Ovary (tissue), 10 donors: ENCODE measurements at places on chromosomes 7 and 10. TPM values are rescaled to one million over a fixed set of nuclear protein-coding genes. Genes with fewer than 3 reads are reported as not detected.

ADAM22 gene
- 18.0 TPM for total RNA-seq

SPDYE5 gene
- total RNA-seq, result not detected

GPR158 gene
- total RNA-seq, result 0.11 TPM

AKR1C3 gene
- 19.3 TPM for total RNA-seq

ECHDC3 gene
- 15.3 TPM for total RNA-seq

SMO gene
- 47.4 TPM for total RNA-seq

DNA sequence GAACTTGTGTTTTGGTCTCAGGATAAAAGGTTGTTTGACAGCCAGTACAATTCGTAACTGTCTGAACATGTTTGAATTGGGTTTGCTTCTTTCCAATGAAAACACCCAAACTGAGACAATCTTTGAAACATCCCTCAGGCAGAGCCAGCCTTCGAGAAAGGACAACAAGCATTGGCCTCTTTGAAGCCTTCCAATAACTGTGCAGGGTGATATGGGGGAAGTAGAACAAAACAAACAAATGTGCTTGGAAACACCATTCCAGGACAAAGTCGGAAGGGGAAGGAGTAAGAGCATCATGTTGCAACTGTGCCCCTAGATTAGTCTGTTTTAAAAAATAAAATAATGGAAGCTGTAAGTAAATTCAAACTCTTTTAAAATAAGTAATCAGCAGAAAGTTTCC lies 39.5 kb downstream of the IL2RA start:
- DNase-seq, result no peak

DNA sequence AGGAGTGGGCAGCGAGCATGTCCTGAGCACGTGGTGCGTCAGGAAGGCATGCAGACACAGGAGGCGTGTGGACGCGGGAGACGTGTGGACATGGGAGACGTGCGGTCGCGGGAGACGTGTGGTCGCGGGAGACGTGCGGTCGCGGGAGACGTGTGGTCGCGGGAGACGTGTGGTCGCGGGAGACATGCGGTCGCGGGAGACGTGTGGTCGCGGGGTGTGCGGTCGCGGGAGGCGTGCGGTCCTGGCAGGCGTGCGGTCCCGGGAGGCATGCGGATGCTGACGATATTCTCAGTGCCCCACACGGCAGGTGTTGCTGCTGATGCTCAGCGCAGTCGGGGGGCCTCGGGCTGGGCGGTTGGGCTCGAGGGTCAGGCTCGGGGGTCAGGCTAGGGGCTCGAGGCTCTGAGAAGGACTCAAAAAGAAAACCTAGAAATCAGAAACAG lies 94.2 kb downstream of the NKX6-2 start:
- no peak for DNase-seq

DNA sequence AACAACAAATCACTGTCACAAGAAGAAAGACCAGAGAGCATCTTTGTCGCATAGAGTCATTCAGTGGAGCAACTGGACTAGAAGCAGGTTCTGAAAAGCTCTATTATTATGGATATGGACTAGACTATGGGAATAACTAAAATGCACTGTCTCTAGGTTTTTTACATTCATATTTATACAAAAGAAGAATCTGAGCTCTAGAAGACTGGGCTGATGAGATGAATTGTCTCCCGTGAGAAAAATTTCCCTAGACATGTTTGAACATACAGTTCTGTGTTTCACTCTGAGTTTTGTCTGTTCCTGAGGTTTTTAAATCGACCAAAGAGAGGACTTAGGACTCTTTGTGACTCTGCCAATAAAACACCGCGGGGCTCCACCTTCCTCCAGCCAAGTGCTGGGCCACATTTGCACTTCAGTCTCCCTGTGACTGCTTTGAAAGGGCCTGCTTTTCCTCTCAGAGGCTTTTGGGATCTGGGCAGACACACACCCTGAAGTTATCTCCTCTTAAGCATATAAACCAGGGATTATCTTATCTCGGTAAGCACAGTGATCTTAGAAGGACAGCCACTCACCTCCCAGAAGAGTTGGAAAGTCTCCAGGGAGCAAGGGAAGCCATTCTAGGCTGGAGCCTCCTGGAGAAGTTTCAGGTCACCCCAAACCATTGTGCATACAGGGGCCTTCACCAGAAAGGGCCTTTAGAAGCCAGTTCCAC lies 101.0 kb upstream of the JCAD start:
- DNase-seq, result no peak

DNA sequence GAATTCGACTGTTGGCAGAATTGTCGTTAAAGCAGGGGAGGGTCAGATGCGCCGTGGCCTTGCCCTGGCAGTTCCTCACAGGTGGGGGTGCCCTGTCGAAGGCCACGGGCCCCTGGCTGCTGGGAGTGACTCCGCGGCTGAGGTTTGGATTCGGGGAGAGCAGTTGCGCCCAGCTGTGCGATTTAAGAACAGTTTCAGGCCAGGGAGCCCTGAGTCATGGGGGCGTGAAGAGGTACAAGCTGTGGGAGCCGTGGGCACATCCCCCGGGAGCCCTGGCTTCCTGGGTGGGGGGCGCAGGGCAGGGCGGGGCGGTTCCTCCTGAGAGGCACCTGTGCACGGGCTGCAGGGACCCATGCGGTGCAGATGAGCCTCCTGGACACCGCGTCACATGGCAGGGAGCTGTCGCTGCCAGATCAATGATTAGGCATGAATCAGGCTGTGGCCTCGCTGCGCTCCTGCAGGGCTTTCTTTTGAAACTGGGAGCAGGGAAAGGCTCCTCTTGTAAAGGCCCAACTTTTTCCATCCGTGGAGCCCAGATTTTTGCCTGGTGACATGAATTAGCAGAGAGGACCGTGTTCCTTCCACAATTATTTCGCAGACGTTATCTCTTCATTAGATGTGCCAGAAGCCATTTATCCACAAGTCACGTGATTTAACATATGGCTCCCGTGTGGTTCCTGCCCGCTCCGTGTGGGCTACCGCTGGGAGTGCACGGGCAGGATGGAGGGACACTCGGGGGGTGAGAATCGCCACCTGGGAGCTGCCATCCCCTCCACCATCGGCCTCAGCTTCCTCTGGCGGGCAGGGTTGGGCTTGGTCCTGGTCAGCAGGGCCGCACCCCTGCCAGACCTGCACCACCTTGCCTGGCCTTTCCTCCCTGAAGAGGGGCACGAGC lies 918 bp downstream of the PWWP2B start:
- DNase-seq, result peak; percentile 70

DNA sequence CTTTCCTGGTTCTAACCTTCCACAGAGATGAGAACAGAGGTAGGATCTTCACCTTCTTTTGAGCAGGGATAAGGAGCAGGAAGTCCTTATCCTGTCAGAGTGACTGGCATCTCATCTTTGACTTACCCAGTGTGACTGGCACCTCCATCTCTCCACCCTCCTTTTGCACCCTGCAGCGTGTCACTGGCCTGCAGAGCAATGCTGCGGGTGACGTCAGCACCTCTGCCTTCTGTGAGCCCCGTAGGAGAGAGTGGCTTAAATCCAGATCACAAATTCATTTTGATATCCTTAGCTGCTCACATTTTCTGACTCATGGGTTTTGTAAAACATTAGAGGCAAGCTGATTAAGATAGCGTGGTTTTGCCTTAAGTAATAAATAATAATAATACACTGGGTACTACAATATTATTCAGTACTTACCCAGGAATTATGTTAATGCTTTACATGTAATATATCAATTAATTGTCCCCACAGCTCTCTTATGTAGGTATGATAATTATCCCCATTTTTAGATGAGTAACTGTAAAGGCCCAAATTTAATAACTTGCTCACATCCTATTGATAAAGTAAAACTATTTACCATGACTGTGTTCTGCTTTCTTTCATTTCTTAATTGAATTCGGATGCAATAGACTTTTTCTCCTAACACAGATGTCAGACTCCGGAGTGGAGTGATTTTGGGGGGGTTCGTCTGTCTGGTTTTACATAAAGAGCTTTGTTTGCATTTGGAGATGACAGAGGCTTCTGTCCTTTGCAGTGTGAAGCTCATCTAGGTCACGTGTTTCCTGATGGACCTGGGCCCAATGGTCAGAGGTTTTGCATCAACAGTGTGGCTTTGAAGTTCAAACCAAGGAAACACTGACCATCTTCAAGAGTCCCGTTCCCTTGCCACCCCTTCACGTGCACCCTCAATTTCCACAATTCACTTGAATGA lies 24.9 kb downstream of the MSRB2 start:
- DNase-seq, result no peak

- no peak for DNase-seq
Measured at GRCh38 chr10:66832781-66833422, 92.9 kb upstream of the LRRTM3 start.

GRCh38 chr10:84333864-84334451 lies 5.6 kb downstream of the CCSER2 start:
- no peak for DNase-seq

GRCh38 chr7:16417906-16418305 lies 3.4 kb downstream of the CRPPA start:
- DNase-seq, result no peak

GRCh38 chr10:72309290-72310240 lies 35.8 kb downstream of the DDIT4 start:
- DNase-seq, result peak; percentile 63

DNA sequence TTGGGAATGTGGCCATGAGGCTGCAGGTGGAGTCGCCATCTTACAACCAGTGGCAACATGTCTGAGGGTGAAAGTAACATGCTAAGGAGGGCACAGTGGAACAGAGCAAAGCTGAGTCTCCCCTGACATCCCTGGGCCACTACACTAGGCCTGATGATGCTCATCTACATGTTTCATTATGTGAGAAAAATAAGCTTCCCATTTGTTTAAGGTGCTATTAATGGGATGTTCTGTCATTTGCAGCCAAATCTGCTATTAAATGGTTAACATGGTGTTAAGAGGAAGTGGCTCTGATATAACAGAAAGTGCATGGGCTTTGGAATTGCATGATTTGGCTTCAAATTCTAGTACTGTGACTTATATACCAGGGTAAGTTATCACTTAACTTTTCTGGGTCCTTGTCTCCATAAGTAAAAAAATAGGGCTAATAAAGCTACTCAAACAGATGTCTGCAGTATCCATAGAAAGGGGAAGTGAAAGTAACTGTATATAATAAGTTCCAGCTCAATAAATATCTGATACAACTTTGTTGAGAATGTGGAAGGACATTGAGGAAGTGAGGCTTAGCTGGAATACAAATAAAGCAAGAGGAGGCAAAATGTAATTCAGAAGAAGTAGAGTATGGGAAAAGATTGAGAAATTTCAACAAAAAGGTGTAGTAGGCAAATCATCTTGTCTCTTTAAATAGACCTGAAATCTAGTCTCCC lies 158.9 kb downstream of the RTKN2 start:
- no peak for DNase-seq

- DNase-seq, result no peak
Measured at GRCh38 chr10:106571192-106571946, 593.1 kb downstream of the SORCS1 start.

DNA sequence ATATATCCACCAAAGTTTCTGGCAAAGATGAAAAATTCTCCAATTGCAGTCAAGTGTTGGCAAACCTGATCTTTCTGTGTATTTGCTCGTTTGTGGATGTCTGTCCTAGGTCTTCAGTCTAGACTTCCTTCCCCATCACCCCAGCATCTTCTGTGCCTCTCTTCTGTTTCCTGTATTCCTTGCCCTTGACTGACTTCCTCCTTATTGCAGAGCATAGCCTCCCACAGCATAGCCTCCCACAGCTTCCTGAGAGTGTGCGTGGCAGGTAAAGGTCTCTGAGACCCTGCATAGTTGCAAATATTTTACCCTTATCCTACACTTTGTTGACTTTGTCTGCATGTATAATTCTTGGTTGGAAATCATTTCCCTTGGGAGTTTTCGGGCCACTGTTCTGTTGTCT lies 18.4 kb downstream of the SLC18A2 start:
- no peak for DNase-seq

GRCh38 chr7:4801839-4802231 lies 26.4 kb downstream of the AP5Z1 start:
- DNase-seq, result no peak

DNA sequence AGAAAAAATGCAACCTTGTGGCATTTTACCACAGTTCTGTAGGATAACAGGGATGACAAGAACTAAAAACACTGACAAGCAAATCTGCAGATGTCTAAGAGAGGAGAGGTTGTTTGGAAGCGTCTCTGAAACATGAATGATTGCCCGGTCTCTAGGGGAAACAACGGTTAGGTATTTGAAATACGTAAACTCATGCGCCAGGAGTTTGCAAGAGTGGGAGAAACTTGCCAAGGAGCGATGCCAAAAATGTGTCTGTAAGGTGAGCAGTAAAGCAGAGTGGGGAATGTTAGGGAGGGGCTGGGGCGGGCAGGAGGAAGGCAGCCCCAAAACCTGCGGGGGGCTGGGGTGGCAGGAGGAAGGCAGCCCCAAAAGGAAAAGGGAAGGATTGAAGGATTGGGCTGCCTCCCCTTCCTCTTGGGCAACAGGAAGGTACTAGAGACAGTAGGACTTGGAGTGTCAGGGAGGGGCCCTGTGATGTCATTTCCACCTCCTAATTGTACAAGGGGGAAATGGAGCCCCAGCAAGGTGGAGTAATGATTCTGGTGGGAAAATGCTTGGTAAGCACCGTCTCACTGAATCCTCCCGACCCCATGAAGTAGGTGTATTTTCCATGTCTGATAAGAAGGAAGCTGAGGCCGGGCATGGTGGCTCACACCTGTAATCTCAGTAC lies 33.2 kb upstream of the PLEKHA1 start:
- no peak for DNase-seq

GRCh38 chr7:77427996-77428603 lies 12.0 kb upstream of the GSAP start:
- DNase-seq, result no peak

DNA sequence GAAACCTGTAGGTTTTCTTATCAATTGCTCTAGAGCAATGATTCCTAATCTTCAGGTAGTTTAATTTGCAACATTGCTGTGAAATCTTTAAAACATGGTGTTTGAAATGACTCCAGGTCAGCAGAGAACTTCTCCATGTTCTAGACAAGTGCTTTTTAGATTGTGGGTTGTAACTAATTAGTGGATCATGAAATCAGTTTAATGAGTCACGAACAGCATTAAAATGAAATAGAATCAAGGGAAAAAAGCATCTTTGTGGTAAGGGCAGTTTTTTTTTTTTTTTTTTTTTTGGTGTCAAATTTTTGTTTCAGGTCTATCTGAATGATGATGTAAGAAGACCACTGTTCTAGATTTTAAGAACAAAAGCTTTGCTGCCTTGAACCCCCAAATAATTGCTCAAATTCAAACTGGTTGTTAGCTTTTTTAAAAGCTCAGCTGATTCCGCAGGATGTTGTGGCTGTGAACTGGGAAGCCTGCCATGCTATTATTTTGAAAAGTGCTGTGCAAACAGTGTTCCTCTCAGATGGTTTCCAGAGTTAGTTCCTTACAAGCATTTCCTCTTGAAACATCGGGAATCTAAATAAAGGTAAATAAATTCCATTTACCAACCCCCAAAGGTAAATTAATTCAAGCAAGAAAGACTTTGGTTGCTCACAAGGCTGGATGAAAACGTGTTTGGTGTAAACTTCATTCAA lies 13.1 kb upstream of the PDK4 start:
- DNase-seq, result peak; percentile 44
